ENCODE measurements at places on chromosomes 12 and 14. TPM values are rescaled to one million over a fixed set of nuclear protein-coding genes. Genes with fewer than 3 reads are reported as not detected.

DNA sequence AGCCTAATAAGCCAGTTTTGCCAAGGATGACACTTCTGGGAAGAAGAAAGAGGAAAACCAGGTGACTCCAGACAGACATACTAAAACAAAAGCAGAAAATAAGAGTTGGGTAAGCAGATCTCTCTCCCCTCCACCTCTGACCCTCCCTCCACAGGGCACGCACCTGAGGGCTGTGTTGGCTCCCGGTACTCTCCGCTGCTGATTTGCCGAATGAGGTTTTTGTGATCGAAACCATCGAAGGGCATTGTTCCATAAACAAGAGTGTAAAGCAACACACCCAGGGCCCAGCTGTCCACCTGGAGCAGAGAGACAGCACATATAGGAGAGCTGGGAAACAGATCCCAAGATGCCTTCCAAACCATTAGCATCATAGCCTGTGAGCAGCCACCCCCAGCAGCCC, 68.1 kb downstream of the NUAK1 start:
- no peak for DNase-seq

The GALNT16 gene
- 1.6 TPM for total RNA-seq

- no peak for DNase-seq
Measured at GRCh38 chr12:91954326-91954725, 191.3 kb downstream of the BTG1 start.

DNA sequence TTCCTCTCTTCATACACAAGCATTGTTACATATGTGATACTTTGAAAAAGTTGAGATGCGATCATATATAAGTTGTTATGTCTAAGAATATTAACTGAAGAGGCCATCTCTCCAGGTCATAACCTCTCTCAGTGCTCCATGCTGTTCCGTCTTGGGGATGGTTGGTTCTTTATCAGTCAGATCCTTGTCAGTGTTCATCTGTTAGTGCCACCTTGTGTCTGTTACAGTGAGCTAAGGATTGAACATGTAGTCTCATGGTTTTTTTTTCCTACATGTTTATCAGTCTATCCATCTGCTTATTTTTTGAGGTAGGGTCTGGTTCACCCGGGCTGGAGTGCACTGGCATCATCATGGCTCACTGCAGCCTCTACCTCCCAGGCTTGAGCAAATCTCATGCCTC, 30.5 kb downstream of the EP400 start:
- no peak for DNase-seq

- no peak for DNase-seq
Measured at GRCh38 chr14:76510181-76510580, 134.2 kb downstream of the ESRRB start.

DNA sequence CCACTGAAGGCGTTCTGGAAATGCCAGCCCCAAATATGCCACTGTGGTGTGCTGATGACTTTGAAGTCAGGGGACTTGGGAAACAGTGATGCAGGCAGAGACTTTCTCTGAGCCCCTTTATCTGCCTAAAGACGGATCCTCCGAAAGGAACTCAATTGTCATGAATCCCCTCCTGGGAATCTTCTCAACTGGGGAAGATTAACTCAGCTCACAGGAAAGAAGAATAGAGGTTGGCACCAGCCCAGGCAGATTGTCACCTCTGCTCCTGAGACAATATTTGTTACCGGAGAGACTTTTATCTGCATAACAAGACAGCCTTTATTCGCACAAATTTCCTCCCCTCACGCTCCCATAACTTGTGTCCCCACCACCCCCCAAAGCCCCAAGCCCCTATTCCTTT, 414.4 kb downstream of the FUT8 start:
- DNase-seq, result no peak

GRCh38 chr12:206746-207440, 7.1 kb downstream of the SLC6A12 start:
- DNase-seq, result no peak

GRCh38 chr14:89540009-89540829, 123.2 kb upstream of the FOXN3 start:
- DNase-seq, result no peak

DNA sequence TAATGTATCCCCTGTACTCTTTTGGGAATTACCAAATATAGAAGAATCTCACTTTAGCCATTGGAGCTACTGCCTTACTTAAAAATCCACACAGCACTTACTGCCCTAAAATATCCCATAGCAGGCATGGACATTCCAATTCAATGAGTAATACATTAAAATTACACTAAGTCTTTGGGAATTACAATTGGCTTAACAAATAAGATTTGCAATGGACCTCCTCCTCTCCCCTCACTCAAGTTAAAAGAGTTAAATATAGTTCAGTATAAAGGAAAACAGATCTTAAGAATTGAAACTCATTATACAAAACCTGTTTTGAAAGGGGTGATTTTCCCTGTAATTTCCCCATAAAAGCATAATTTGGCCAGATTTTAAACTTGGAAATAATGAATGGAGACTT, 477.1 kb downstream of the SLC16A7 start:
- no peak for DNase-seq

- DNase-seq, result no peak
Measured at GRCh38 chr14:70827752-70828151, 18.4 kb upstream of the MAP3K9 start.

- no peak for DNase-seq
Measured at GRCh38 chr12:100473050-100473715, 483 bp upstream of the NR1H4 start.

GRCh38 chr14:22561366-22561660, 27.7 kb downstream of the DAD1 start:
- no peak for DNase-seq

DNA sequence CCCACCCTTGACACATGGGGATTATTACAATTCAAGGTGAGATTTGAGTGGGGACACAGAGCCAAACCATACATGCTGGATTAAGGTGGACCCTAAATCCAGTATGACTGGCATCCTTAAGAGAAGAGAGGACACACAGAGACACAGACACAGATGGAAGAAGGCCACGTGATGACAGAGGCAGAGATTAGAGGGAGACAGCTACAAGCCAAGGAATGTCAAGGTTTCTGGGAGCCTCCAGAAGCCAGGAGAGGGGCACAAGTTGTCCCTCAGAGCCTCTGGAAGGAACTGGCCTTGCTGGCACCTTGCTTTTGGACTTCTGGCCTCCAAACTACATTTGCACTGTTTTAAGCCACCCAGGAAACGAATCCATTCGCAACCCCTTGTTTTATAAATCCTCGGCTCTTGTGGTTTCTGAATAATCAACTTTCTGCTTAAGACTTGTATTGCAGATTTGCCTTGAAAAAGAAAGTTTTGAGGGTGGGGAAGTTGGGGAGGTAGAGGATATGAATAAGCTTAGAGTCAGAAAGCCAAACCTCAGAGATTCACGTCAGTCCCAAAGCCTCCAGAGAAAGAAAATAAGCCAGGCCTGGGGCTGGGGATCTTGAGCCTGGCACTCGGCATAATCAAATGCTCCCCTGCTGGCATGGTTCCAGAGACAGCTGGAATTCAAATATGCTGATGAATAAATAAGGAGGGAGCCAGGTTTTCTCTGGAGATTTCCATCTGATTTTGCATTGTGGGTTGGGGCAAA, 224.2 kb upstream of the PWP1 start:
- DNase-seq, result no peak

DNA sequence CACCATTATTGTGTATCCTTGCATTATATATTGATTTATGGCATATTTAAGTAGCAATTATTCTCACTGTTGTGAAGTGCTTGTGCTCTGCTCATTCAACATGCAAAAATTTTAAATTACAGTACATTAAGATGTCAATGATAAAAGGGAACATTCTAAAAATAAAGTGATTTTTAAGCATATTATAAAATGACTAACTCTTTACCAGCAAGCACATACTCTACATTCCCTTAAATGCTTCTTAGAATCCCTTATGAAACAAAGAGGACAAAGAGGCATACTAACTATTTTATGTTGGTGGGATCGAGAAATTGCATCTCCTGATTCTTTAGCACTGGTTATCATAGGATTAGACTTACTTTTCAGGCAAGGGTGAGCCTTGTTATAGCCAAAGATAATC, 46.6 kb upstream of the ZDHHC17 start:
- no peak for DNase-seq

The KCNC2 gene
- total RNA-seq, result not detected

GRCh38 chr12:49669796-49670195, 37.4 kb downstream of the FMNL3 start:
- DNase-seq, result no peak

The KCNH5 gene
- not detected for total RNA-seq

GRCh38 chr12:65675141-65675621, 149.1 kb upstream of the HMGA2 start:
- no peak for DNase-seq

The PTPRO gene
- 3.0 TPM for total RNA-seq

DNA sequence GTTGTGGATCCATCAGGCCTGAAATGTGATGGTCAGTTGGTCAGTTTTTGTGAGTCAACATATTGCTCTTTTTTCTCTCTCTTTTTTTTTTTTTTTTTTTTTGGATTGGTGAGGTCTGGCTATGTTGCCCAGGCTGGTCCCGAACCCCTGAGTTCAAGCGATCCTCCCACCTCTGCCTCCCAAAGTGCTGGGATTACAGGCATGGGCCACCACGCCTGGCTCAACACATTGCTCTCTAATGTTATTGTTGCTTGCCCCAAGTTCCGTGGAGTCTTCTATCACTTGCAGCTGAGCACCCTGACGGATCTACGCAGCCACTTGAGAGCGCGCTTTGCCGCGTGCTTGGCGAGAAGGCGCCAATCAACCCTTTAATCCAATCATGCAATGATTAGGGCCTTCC, 69.5 kb upstream of the DIO3 start:
- no peak for DNase-seq

DNA sequence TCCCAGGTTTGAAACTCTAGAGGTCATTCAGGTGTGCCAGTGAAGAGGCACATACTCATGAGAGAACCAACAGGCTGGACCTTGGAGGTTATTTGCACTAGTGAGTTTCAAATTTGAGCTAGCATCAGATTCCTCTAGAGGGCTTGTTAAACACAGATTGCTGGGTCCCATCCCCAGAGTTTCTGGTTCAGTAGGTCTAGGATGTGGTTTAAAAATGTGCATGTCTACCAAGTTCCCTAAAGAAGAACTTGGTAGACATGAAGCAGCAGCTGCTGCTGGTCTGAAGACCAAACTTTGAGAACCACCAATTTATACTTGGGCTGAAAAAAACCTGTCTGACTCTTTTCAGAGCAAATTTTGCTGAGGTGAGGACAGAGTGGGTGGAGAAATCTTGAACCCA, 61.7 kb downstream of the SUSD6 start:
- no peak for DNase-seq

The ACSM4 gene
- total RNA-seq, result not detected

GRCh38 chr12:97756066-97756666, 293.6 kb downstream of the RMST start:
- no peak for DNase-seq

Measured in ureter (tissue), 1 donor.